Ovary (tissue), 10 donors: ENCODE measurements at places on chromosomes 5 and 9.

GRCh38 chr5:149893403-149893931 lies 51.1 kb downstream of the PDE6A start:
- no peaks in the 10 kb centered on the region for H3K27me3 ChIP-seq
- no peaks in the 10 kb centered on the region for H3K36me3 ChIP-seq
- H3K27ac ChIP-seq = no peak overlapping the region
- DNase-seq = no peak
- no peaks in the 10 kb centered on the region for H3K4me1 ChIP-seq

- no peaks in the 10 kb centered on the region for H3K36me3 ChIP-seq
- no peaks in the 10 kb centered on the region for H3K4me1 ChIP-seq
- no peak overlapping the region for H3K4me3 ChIP-seq
- H3K27me3 ChIP-seq = no peaks in the 10 kb centered on the region
Observed at GRCh38 chr5:176664886-176665285, 17.6 kb downstream of the TSPAN17 start.

- no peaks in the 10 kb centered on the region for H3K36me3 ChIP-seq
- H3K4me1 ChIP-seq = peaks cover 4% of the 10 kb centered on the region
- H3K27me3 ChIP-seq = no peaks in the 10 kb centered on the region
- no peak overlapping the region for H3K27ac ChIP-seq
Observed at GRCh38 chr5:158716668-158717067, 383.0 kb downstream of the EBF1 start.

DNA sequence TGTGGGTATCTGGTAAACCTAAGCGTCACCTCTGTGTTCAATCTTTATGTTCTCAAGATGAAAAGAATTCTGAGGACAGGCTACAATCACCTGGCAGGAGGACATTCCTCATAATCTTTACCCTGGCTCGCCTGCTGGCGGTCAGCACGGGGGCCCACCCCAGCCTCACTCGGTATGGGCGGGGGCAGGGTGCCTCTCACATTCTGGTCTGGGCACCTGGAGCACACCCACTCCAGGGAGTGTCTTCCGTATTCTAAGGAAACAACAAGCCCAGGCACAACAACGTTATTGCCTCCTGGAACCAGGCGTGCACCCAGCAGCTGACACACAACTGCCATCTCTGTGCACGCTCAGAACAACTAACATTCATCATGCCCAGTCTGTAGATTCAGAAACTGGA lies 179.8 kb downstream of the ROR2 start:
- no peak overlapping the region for H3K27ac ChIP-seq
- no peaks in the 10 kb centered on the region for H3K27me3 ChIP-seq
- DNase-seq = no peak
- H3K4me1 ChIP-seq = peaks cover under 1% of the 10 kb centered on the region
- H3K36me3 ChIP-seq = no peaks in the 10 kb centered on the region
- no peak overlapping the region for H3K4me3 ChIP-seq

DNA sequence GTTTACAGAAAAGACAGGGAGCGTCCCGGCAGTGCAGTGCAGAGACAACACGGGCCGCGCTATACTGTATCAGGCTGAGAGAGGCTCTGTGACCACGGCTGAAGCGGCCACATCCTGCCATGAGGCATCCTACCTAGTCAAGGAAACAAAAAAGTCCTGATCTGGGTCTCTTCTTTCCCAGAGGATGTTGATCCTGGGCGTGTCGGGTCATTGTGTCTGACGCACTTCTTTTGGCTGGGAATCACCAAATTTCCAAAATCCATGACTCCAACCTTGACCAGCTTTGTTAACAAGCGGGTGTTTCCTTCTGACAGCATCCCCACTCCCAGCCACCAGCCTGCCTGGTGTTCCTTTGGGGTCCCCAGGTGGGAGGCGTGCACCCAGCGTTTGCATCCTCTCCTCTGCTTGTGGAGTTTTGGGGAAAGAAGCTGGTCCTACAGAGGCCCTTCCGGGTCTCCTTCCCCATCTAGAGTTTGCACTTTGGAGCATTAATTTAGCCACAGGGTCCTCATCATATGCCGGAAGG lies 91.4 kb upstream of the RAI14 start:
- DNase-seq = peak; percentile 34
- H3K27ac ChIP-seq = no peak overlapping the region
- no peaks in the 10 kb centered on the region for H3K27me3 ChIP-seq
- peaks cover 10% of the 10 kb centered on the region for H3K4me1 ChIP-seq
- H3K4me3 ChIP-seq = no peak overlapping the region

- no peaks in the 10 kb centered on the region for H3K4me1 ChIP-seq
- no peaks in the 10 kb centered on the region for H3K36me3 ChIP-seq
- no peak overlapping the region for H3K4me3 ChIP-seq
Observed at GRCh38 chr9:38246833-38247232, 145.7 kb upstream of the ALDH1B1 start.
